ENCODE measurements at places on chromosomes 3 and 15.

DNA sequence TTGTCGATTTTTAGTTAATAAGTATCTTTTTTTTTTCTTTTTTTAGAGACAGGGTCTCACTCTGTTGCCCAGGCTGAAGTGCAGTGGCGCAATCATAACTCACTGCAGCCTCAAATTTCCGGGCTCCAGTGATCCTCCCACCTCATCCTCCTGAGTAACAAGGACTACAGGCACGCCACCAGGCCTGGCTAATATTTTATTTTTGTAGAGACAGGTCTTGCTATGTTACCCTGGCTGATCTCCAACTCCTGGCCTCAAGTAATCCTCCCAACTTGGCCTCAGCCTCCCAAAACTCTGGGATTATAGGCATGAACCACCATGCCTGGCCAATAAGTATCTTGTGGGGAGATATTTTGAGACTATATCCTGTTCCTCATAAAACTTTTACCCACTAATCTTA lies 29.4 kb upstream of the ARID3B start:
- no peak for DNase-seq

GRCh38 chr15:100099976-100100375 lies 241.8 kb downstream of the ADAMTS17 start:
- DNase-seq: no peak

GRCh38 chr3:135862361-135862760 lies 103.2 kb upstream of the PPP2R3A start:
- no peak for DNase-seq

DNA sequence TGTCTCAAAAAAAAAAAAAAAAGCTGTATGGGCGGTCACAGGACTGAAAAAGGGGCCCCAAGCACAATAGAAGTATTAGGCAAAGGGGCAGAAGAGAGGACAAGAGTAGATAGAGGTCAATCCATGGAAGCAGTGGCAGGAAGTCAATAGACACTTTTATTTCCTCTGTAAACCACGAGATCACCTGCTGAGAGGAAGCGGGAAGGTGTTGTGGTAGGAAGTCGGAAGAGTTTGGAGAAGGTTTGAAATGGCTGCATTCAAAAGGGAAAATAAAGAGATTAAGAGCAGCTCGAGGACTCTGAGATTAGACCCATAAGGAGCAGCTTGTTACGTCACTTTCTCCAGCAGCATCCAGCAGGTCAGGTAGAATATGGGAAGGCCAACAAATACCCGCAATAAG lies 14.2 kb upstream of the ZNF148 start:
- DNase-seq: no peak

- DNase-seq: no peak
Measured at GRCh38 chr3:127485396-127486170, 105.0 kb downstream of the TPRA1 start.

GRCh38 chr15:49313650-49314049 lies 109.4 kb upstream of the FGF7 start:
- no peak for DNase-seq

All from vagina (tissue), 2 donors.